ENCODE measurements at places on chromosomes 3 and 15.
A peak's percentile ranks its signal among the peaks of the same experiment; 100 is the strongest.

DNA sequence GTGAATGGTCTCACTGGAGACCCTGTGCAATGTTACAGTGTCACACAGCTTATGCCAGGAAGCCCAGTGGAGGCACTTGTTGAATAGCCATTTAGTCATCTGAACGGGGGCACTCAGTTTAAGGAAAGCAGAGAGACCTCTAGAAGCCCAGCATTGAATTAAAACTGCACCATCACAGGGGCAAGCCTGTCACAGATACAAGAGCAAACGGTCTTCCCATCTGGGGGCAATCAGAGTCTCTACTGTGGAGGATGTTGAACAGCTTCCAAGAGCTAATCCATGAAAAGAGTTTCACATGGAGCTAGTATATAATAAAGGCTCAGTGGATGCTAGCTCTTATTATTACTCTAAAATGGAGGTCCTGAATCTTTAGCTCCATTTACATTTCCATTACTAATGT, 553.7 kb upstream of the ARRDC4 start:
- DNase-seq, result no peak

GRCh38 chr3:12629560-12629959, 34.4 kb downstream of the RAF1 start:
- DNase-seq, result no peak

GRCh38 chr3:64627471-64628321, 60.1 kb downstream of the ADAMTS9 start:
- no peak for DNase-seq

- DNase-seq, result no peak
Measured at GRCh38 chr3:62373714-62374333, 474 bp upstream of the FEZF2 start.

GRCh38 chr3:95277613-95278012, 1214.8 kb downstream of the NSUN3 start:
- no peak for DNase-seq

DNA sequence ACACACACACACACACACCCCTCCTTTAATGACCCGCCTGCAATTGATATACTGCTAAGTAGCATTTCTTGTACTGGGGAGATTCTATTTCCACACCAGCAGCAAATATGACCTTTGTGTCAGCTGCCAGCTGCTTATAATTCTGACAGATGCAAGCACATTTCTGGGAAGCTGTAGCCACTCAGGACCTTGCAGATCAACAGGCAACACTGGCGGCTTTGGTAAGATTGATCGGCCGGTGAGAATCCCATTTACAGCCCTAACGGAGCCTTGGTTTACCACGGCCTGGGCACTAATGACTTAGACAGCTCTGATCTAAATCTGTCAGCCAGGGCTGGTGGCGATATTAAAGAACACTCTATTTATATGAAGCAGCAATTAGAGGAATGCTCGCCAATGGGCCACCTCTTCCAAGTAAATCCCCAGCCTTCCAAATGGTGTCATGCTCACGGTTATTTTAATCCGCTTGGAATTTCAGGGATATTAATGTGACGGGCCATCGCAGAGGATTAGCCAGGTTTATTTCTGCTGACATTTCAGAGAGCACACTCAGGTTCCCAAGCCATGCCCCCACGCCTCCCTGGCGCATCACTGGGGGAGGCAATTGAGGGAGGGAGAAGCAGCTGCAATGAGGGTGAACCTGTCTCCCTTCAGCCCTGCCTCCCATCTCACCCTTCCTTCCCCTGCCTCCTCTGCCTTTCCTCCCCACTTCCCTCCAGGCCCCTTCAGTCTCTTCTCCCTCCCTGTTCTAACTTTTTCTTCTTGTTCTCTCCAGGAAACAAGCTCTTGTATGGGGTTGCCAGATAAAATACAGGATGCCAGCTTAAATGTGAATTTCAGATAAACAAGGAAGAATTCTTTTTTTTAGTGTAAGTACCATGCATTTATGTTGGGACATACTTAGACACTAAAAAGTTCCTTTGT, 287.0 kb downstream of the TLE3 start:
- peak; percentile 74 for DNase-seq

DNA sequence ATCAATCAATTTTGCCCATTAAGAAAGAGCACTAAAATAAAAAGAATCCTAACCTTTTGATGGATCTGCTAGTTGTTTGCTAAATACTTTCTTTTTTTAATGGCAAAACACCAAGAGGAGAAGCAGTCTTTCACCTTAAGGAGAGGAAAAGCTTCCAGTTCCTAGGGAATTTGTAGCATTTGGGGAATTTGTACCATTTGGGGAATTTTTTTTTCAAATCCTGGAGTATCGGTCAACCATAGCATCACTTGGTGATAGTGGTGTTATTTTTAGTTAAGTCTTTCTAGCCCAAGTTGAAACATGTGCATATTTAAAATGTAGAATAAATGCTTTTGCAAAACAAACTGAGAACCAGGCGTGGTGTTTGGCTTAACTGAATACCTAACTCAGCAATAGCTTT, 117.5 kb upstream of the SEMA6D start:
- no peak for DNase-seq

DNA sequence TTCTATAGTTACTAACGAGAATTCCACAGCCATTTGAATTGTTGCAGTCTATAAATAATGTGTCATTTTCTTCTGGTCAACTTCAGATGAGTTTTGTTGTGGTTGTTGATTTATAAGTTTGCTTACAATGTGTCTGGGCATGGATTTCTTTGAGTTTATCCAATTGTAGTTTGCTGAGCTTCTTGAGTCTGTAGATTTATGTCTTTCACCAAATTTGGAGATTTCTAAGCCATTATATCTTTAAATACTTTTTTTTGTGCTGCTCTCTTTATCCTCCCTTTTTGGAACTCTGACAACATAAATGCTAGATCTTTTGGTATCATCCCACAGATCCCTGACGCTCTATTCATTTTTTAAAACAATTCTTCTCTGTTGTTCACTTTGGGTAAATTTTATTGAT, 63.2 kb upstream of the NDUFB4 start:
- DNase-seq, result no peak

DNA sequence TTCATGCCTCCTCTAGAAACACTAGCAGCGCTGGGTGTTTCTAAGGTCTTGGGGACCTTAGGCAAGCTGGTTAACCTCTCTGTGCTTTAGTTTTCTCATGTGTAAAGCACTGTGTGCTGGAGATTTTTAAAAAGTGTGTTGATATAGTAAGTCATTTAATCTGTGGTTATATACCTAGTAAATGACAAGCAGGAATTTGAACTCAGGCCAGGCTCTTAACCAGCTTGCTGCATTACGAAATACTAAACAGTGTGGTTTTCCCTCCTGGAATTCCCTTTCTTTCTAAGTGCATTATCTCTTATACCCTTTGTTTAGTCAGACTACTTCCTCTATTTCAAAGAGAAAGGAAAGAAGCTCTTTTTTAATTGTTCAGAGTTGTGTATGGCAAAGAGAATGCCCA, 26.5 kb downstream of the NEO1 start:
- DNase-seq, result no peak

- peak; percentile 70 for DNase-seq
Measured at GRCh38 chr3:171772427-171773056, 37.7 kb downstream of the PLD1 start.

DNA sequence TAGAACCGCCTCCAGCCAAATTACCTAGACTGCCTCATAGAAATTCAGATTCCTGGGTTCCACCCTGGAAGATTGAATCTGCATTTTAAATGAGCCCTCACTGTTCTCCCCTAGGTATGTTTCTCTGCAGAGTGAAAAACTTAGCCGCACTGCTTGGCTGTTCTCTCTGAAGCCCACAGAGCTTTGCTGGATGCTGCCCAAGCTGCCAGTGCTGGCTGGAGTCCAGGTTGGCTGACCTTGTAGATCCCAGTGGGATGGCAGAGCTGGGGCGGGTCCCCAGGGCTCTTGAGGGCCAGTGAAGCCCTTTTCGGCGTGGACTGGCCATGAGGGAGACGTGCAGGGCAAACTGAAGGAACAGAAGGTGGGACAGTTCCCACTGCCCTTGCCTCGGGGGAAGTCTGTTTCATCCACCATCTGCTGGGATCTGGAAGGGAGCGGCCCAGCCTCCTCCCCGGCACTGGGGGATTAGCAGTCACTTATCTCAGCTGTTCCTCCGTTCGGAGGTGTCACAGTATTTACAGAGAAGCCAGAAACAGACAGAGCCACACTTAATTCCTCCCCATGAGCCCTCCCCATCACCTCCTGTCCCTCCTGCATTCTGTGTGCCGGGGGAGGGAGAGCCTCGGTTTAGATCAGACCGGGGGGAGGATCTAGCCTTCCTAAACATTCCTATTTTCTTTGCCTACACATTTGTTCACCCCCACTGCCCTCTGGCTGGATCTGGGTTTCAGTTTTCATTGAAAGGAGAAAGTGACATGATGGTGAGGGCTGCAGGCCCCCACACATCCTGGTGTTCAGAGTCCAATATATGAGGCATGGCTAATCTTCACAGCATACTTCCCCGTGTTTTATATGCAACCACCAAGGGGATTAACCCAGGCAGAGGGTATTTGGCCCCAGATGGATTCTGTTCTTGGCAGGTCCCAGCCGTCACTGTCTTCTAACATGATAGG, 4.1 kb upstream of the ACTC1 start:
- DNase-seq, result peak; percentile 74

- DNase-seq, result no peak
Measured at GRCh38 chr3:72722930-72723726, 125.1 kb downstream of the SHQ1 start.

DNA sequence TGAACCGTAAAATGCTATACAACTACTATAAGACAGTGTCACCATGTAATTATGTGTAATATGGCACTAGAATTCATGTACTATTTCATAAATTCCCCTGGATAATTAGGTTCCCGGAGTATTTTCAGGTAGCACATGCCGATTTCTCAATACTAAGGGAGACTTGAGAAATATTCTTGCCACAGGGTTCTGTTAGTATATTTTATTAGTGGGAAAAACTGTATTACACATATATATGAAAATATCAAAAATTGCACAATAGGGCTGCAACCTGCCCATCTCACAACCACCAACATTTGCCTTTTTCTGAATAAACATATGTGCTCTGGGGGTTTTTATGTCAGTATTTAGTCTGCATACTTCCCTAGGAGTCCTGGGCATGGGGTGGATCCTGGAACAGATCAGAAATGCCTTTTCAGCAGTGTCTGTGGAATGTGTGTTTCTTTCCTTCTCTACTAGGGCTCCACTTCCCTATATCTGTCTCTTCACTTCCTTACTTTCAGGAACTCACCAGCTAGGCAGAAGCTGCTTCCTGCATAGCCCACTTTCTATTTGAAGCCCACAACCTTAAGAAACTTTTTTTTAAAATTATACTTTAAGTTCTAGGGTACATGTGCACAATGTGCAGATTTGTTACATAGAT, 87.5 kb downstream of the RPL39L start:
- DNase-seq, result no peak

- DNase-seq, result no peak
Measured at GRCh38 chr15:59208613-59209249, 2.1 kb downstream of the LDHAL6B start.

DNA sequence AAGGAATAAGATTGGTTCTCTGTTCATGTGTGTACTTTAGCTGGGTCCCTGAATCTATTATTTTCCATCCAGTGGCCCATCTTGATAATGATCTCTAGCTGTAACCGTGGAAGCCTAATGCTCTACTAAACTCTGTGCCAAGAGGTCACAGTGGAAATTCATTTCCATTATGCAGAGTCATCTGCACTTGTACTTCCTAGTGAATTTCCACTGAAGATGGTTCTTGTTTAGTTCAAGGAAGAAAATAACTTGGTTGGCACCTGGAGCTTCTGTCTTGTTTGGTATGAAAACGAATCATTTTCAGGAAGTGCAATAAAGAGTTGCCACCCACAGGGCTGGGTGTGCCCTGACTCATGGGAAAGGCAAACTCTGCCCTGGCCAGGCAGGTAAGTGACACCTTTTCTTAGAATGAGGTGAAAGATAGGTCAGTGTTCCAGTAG, 10.3 kb downstream of the LPP start:
- DNase-seq, result no peak

DNA sequence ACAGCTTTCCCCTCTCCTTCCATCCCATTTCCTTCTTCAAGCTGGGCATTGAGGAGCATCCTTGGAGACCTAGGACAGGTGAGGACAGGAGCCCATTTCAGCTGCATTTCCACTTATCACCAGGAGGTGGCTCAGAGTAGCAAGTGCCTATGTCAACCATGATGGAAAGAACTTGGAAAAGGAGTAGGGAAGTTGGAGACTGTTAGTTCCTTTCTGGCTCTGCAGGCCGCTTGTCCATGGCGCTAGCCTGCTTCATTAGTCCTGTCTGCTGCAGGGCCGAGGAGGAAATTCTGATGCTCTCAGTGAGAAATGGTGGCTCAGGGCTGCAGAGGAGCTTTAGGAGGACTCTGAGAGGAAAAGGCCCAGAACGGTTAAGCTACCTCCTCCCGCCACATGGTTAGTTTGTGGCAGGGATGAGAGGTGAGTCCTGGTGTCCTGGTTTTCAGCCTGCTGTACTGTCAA, 7.0 kb upstream of the CD276 start:
- DNase-seq, result peak; percentile 73

GRCh38 chr3:128341659-128342395, 124.9 kb downstream of the DNAJB8 start:
- DNase-seq, result no peak

DNA sequence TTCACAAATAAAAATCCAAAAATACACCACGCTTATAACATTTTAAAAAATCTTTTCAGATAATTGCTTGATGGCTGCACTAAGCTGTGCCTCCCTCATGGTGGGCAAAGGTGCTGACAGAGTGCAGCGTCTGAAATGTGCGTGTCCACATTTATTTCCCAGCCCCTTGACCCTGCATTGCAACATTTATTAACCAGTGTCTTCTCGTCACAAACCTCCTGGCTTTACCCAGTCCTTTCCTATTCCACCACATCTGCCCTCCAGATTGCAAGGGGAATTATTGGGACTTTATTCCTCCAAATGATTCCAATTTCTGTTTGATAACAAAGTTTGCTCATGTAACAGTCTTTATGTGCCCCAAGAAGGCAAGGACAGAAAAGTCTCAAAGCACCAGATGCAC, 5.5 kb downstream of the RASGRP1 start:
- DNase-seq, result no peak

GRCh38 chr3:188531210-188531609, 377.3 kb downstream of the LPP start:
- DNase-seq, result no peak

DNA sequence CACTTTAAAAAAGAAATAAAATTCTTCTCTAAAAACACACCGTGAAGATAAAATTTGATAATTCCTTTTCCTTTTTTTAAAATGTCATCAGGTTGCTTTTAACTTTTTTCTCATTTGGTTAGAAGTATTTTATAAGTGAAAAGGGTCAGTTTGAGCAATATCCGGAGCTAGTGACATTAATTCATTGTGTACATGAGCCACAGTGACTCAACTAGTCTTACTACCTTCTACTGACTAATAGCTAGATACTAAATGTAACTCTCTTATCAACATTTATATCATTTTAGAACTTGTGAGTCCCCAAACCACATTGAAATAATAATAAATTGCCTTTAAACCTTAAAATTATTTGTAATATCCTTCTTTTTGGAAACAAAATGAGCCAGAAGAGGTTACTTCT, 101.2 kb upstream of the ZBTB20 start:
- no peak for DNase-seq
